Adrenal gland (tissue), 19 donors: ENCODE measurements at places on chromosomes 11 and 22.
A peak's percentile ranks its signal among the peaks of the same experiment; 100 is the strongest.

GRCh38 chr11:95586155-95586554 is 203.4 kb downstream of the FAM76B start:
- DNase-seq: no peak
- no peaks in the 10 kb centered on the region for H3K27me3 ChIP-seq
- no peak overlapping the region for H3K4me3 ChIP-seq
- H3K36me3 ChIP-seq: no peaks in the 10 kb centered on the region
- no peak overlapping the region for H3K27ac ChIP-seq

GRCh38 chr22:46058091-46058420 is 81.1 kb upstream of the WNT7B start:
- H3K27me3 ChIP-seq: no peaks in the 10 kb centered on the region
- no peaks in the 10 kb centered on the region for H3K36me3 ChIP-seq
- peaks cover 40% of the 10 kb centered on the region for H3K4me1 ChIP-seq

- H3K36me3 ChIP-seq: no peaks in the 10 kb centered on the region
- H3K4me1 ChIP-seq: no peaks in the 10 kb centered on the region
- no peak overlapping the region for H3K4me3 ChIP-seq
- H3K27me3 ChIP-seq: no peaks in the 10 kb centered on the region
- DNase-seq: no peak
- no peak overlapping the region for H3K27ac ChIP-seq
These were observed 381.4 kb upstream of the MPPED2 start for GRCh38 chr11:30967579-30967978.

DNA sequence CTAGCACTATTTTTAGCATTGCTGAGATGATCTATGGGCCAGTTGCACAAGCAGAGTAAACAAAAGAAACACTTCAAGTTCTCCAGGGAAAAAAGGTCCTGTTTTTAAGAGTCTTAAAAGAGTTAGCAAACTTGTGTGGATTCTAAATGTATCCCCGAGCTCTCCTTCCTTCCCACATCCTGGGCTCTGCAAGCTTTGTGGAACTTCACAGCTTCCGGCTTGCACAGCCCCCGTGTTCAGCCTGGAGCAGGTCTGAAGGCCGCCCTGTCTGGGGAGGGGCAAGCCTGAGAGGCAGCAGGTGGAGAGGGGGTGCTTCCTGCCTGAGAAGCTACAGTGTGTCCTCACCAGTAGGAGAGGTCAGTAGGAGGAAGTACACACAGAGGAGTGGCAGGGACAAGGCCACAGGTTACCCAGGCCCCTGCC is 35.1 kb upstream of the SUSD2 start:
- DNase-seq: peak; percentile 58
- peaks cover 56% of the 10 kb centered on the region for H3K4me1 ChIP-seq
- no peak overlapping the region for H3K27ac ChIP-seq

DNA sequence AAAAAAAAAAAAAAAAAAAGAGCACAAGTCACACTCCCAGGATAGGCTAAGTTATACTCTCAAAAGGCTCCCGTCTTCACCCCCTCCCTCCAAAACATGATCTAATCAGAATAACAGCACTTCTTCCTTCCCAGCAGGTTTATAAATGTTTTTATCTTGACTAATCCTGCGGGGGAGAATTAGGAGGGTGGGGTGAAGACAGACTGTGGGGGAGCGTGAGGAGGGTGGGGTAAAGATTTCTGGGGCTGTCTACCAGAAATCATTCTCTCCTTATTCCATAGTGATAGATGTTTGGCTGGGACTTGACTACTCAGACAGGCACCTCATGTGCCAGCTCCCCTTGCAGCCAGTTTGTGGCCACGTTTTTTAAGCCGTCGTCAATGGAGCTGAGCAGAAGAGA is 17.0 kb downstream of the KCNE3 start:
- no peak overlapping the region for H3K27ac ChIP-seq
- H3K4me1 ChIP-seq: no peaks in the 10 kb centered on the region
- H3K4me3 ChIP-seq: no peak overlapping the region
- H3K36me3 ChIP-seq: no peaks in the 10 kb centered on the region

DNA sequence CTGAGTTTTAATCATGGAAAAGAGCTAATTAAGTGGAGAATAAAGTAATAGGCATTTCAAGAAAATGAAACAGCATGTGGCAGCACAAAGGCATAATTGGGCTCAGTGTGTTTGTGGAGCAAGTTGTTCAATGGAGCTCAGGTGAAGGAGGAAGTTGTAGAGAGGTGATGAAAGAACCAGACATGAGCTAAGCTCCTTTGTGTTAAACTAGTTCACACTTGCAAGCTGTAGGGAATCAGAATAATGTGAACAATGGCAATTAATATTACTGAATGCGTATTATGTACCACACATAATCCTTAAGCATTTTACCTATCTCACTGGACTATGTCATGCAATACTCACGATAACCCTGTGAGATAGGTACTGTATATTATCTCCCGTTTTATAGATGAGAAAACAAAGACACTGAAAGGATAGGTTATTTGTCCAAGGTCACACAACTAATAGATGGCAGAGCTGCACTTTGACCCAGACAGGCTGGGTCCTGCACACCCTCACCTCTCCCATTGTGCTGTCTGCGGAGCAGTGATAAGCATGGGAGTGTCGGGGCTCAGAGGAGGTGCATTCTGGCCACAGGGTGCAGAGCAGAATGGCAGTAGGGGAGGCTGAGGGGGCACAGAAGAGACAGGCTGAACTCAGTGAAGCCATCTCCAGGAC is 8.9 kb downstream of the OLFML1 start:
- H3K4me1 ChIP-seq: no peaks in the 10 kb centered on the region
- DNase-seq: no peak
- no peaks in the 10 kb centered on the region for H3K27me3 ChIP-seq
- H3K4me3 ChIP-seq: no peak overlapping the region
- no peak overlapping the region for H3K27ac ChIP-seq

DNA sequence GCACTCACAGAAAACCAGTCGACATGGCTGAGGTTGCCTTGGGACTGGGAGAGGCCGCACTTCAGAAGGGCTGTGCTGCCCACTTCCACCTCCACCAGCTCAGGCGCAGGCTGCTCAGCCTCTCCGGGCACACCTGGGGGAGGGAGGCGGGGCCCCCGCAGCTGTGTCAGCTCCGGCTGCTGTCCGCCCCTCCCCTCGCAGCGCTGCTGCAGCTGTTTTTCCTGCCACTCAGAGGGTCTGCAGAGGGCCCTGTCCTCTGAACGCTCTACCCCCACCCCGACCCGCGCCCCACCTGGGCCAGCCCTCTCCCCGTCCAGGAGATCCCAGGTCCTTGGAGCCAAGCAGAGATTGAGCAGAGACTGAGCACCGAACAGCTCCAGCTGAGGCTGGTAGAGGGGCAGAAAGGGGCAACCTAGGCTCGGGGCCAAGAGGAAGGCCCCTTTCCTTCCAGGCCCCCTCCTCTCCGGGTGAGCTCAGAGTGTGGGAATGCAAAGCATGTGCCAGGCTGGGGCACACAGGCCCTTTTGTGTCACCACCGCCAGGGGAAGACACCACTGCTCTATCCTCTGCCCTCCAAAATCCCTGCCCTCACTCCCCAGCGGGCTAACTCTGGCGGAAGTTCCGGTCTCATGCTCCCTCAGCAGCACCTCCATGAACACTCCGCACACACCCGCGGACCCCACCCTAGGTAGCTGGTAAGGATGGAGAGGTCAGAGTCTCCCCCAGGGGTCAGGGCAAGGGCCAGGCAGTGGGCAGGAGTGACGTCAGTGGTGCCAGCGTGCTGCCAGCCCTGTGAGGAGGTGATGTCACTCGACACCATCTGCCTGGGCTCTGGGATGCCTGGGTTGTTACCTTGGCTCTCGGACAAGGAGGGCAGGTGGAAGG is 1.6 kb downstream of the MCAM start:
- DNase-seq: peak; percentile 61
- H3K4me1 ChIP-seq: peaks cover 11% of the 10 kb centered on the region
- peaks cover 4% of the 10 kb centered on the region for H3K27me3 ChIP-seq
- peak overlapping the region; percentile 63 for H3K4me3 ChIP-seq
- H3K27ac ChIP-seq: no peak overlapping the region

DNA sequence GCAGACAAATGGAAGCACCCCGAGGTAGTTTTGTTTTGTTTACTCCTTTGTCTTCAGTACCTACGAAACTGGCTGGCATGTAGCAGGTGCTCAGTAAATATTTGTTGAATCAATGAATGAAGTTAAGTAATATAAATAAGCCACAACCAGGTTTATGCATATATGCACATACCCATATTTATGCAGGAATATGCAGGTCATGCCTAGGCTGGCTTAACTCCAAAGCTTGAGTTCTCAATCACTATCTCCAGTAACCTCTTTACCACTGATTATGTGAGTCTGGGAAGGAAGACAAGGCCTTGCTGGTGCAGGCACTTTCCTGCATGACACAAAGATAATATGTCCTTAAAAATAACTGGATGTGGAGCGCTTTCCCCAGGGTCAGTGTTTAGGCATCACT is 27.5 kb downstream of the ARL14EP start:
- H3K36me3 ChIP-seq: no peaks in the 10 kb centered on the region
- H3K4me1 ChIP-seq: no peaks in the 10 kb centered on the region
- H3K4me3 ChIP-seq: no peak overlapping the region
- H3K27me3 ChIP-seq: no peaks in the 10 kb centered on the region
- no peak overlapping the region for H3K27ac ChIP-seq

GRCh38 chr11:48142889-48143288 is 73.7 kb upstream of the OR4B1 start:
- no peak for DNase-seq
- no peak overlapping the region for H3K4me3 ChIP-seq
- H3K36me3 ChIP-seq: peaks cover 28% of the 10 kb centered on the region
- no peaks in the 10 kb centered on the region for H3K4me1 ChIP-seq
- no peaks in the 10 kb centered on the region for H3K27me3 ChIP-seq

DNA sequence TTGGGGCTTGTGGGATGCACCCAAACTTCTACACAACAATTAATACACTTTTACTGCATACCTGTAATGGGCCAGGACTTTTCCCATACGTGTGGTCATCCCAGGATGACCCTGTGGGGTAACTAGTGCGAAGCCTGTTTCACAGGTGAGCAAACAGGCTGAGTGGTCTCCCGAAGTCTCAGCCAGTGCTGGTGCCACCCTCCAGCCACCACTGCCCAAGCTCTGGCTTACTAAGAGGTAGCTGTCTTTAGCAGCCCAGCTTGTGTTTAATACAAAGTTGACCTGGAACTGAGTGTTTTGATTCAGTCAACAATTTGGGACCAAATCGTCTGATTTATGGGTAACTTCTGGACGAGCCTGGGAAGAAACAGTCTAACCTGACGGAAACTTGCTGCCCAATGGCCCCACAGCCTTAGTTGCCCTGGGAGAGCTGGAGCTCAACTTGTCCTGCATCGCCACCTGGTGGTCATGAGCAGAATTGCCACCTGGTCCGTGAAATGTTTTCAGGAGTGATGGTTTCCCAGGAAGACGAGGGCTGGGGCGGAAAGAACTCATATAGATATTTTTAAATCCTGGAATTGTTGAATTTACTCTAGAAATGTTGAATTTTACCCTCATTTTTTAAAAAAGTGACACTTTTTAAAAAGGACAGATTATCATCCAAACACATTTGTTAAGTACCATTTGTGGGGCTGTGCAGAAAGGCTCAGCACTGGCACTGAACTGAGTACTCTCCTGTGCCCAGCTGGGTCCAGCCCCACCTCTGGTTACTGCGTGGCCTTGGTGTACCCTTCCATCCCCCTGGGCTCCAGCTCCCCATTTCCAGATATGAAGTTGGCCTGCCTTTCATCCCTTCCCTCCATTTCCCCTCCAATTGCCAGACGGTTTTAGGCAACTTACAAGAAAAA is 95.5 kb upstream of the PARVA start:
- no peaks in the 10 kb centered on the region for H3K36me3 ChIP-seq
- no peak overlapping the region for H3K27ac ChIP-seq
- no peak overlapping the region for H3K4me3 ChIP-seq
- H3K4me1 ChIP-seq: no peaks in the 10 kb centered on the region
- DNase-seq: peak; percentile 91
- no peaks in the 10 kb centered on the region for H3K27me3 ChIP-seq

GRCh38 chr11:57406337-57406904 is 16.0 kb upstream of the PRG2 start:
- H3K27ac ChIP-seq: no peak overlapping the region
- H3K4me1 ChIP-seq: peaks cover 10% of the 10 kb centered on the region
- DNase-seq: no peak
- H3K27me3 ChIP-seq: no peaks in the 10 kb centered on the region

DNA sequence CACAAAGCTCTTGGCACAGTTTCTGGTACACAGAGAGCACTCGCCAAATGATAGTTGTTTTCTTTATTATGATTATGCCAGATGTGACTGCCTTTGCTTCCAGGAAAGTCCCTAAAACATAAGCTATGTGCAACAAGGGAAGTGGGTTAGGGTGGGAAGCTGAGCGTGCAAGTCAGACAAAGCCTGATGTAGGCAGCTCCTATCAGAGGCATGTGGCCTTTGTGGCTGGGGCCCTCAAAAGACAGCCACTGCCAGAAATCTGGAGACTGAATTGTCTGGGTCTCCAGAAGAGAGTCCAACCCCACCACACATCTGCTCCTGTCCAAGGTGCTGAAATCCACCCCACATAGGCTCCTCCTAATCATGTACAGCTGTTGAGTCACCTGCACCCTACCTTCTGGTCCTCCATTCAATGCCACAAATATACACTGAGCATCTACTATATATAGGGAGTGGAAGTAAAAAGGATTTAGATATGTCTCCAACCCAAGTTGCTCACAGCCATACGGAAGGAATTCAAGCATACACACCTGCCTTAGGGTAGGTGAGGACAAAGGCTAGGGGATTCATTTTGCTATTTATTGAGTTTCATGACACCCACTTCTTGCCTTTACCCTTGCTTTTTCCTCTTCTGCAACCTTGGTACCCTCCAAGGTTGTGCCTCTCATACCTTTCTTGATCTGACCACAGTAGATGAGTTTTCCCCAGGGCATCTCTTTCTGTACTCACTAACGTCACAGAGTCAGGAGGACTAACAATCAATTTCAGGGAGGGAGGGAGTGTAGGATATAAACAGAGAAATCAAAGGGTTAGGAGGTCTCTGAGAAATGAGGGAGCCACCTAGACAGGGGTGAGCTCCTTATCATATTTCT is 12.4 kb downstream of the SEC14L3 start:
- DNase-seq: no peak
- H3K36me3 ChIP-seq: no peaks in the 10 kb centered on the region
- no peaks in the 10 kb centered on the region for H3K4me1 ChIP-seq
- H3K4me3 ChIP-seq: no peak overlapping the region
- no peaks in the 10 kb centered on the region for H3K27me3 ChIP-seq

- no peak overlapping the region for H3K4me3 ChIP-seq
- no peaks in the 10 kb centered on the region for H3K4me1 ChIP-seq
- H3K36me3 ChIP-seq: no peaks in the 10 kb centered on the region
- H3K27ac ChIP-seq: no peak overlapping the region
- H3K27me3 ChIP-seq: no peaks in the 10 kb centered on the region
- no peak for DNase-seq
These were observed 97.7 kb downstream of the MUC15 start for GRCh38 chr11:26474401-26474800.
